ENCODE measurements at places on chromosomes 7 and 10.

DNA sequence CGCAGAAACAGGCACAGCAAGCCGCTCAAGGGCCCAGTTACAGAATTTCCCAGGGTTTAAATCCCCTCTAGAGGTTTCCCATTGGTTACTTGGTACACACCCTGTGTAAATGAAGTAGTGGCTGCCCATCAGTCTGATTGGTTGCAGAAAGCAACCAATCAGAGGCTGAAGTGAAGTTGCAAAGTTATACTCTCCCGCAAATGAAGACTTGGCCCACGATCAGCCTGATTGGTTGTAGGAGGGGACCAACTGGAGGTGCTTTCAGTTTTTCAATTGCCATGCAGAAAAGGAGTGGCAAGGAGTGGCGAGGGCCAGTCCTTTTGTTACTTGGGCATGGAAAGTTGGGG lies 909.2 kb upstream of the AUTS2 start:
- DNase-seq, result no peak

DNA sequence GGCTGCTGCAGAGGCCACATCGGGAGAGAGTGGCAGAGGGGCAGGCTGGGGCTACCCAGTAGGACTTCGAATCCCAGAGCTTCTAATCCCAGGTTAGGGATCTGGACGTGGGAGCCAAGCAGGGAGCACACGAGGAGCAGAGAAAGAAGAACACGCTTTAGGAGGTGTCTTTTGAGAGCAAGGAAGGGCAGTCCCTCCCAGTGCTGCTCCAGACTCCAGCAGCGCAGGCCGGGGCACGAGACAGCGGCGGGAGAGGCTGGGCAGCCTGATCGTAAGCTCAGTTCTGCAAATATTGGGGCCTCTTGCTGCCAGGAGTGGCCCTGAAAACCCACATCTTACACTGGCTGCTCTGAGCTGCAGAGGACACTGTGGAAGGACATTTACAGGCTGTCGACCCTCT lies 75.9 kb downstream of the HIPK2 start:
- DNase-seq, result no peak

DNA sequence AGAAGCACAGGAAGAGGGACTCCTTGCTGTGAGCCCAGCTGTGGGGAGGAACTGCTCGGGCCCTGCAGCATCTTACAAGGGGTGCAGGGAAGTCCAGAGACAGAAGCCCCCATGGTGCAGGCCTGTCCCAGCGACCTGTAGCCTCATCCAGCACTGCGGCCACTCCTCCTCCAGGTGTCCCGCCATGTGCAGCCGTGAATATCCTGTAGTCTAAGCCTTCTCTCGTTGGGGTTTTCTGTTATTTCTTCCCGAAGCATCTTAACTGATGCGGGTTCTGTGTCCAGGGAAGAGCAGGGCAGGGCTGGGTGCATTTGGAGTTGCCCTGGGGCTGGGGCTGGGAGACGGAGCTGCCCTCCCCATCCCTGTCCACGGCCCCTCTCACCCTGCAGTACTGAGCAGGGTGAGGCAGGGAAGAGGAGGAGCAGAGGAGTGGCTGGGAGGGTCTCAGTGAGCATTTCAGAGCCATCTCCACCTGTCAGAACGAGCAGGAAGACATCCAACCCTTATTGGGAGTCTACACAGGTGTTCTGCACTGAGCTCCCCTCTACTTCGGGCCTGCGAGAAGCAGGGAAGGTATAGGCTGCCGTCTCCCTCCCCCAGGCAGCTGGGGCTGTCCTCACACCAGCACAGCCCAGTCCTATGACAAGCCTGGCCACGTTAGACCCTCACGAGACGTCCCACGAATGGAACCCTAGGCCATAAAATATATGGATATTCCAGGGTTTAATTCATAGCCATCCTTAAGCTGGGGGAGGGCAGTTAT lies 494.5 kb downstream of the DNAJB6 start:
- DNase-seq, result no peak

- DNase-seq, result no peak
Observed at GRCh38 chr7:128791972-128792327, 182 bp downstream of the CCDC136 start.

DNA sequence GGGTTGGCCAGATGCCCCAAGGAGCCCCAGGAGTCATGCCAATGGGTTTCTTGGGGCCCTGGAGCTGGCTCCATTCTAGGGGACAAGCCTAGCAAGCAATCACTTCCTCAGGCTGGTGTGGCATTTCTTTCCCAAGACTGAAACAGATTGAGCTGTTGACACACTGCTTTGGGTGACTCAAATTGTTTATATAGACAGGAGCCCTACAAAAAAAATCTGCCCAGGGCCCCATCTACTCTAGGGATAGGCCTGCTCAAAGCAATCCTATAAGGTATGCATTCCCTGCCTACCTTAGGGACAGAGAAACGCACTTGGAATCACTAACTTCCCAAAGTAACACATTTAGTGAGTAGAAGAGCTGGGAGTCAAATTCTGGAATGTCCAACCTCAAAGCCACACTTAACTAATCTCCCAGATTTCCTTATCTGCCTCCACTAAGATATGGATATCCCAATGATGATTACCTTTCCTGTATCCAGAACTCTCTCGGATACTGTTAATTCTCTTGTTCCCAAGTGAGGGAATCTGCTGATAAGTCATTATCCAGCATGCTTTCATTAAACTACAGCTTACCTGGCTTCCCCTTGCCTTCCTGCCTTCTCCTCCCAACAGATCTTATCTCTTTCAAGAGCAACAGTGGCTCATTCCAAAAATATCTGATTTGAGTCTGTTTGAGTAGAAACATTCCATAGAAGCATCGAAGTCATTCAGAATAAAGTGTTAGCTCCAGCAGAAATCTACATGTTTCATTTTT lies 3.1 kb downstream of the ABLIM1 start:
- DNase-seq, result no peak

- DNase-seq, result no peak
Observed at GRCh38 chr7:23523486-23524075, 8.2 kb downstream of the TRA2A start.

DNA sequence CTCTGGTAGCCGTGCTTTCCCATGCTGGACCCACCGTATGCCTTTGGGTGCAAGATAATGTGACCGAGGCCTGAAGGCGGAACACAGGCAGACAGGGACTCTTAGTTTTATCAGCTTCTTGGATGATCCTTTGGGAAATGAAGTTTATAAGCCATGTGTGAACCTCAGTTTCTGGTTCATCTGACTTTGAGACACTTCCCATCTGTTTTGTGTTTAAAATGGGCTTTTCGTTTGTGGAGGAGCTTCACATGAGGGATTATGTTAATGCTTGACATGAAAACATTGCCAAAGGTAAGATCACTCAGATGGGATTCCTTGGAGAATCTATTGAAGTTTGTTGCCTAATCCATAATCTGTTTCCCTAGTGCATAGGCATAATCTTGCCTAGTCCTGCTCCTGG lies 249.8 kb upstream of the LYZL1 start:
- DNase-seq, result no peak

- DNase-seq, result no peak
Observed at GRCh38 chr10:62584731-62585130, 210.6 kb downstream of the ZNF365 start.

GRCh38 chr7:41039981-41040380 lies 662.9 kb downstream of the INHBA start:
- no peak for DNase-seq

GRCh38 chr10:79415736-79416577 lies 29.5 kb downstream of the ZCCHC24 start:
- no peak for DNase-seq

DNA sequence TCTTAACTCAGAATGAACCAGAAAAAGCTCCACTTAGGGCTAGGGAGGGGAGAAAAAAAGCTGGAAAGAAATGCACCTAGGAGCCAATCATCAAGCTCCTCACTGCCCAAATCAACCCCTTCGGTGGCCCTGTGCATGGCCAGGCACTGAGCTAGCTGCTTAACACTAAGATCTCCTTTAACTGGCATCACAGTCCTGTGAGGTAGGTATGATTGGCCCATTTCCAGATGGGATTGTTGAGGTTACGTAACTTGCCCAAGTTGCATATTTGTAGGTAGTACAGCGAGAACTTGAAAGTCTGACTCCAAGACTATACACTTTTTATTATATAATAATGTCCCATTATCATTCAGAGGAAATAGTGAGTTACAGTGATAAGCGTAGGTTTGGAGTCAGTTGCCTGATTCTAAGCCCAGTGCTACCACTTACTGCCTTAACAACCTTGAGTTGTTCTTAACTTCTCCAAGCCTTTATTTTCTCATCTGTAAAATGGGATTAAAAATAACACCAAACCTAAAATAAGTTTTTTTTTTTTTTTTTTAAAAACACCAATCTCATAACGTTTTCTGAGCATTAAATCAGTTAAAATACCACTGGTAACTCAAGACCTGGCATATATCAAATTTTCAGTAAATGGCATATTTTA lies 37.2 kb upstream of the ACSL5 start:
- no peak for DNase-seq

GRCh38 chr10:1137499-1138163 lies 81.4 kb downstream of the WDR37 start:
- no peak for DNase-seq

DNA sequence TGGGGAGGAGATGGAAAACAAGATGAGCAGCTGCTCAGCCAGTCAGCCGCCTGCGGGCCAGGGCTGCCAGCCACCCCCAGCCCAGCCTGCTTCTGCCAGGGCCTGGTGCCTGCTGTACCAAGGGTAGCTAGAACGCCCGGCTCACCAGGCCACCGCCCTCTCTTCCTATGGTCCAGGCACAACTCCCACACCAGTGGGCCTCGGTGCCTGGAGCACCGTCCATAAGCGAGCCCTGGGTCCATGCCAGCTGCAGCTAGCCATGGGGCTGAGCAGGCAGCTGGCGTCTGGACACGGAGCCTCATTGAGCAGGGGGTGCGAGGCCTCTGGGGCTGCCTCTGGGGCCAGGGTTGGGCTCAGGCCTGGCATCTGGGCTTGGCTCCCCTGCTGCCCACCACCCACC lies 8.5 kb upstream of the RABGEF1 start:
- DNase-seq, result no peak

- no peak for DNase-seq
Observed at GRCh38 chr7:374706-375311, 84.8 kb downstream of the FOXL3 start.

GRCh38 chr10:78630944-78631838 lies 437.6 kb upstream of the ZMIZ1 start:
- no peak for DNase-seq

- no peak for DNase-seq
Observed at GRCh38 chr10:25753776-25754175, 180.3 kb upstream of the MYO3A start.

- DNase-seq, result peak; percentile 92
Observed at GRCh38 chr7:5692112-5692844, 89.2 kb downstream of the RNF216 start.

Data from AG09319 (cell line).